ENCODE measurements at places on chromosomes 7 and 10.

DNA sequence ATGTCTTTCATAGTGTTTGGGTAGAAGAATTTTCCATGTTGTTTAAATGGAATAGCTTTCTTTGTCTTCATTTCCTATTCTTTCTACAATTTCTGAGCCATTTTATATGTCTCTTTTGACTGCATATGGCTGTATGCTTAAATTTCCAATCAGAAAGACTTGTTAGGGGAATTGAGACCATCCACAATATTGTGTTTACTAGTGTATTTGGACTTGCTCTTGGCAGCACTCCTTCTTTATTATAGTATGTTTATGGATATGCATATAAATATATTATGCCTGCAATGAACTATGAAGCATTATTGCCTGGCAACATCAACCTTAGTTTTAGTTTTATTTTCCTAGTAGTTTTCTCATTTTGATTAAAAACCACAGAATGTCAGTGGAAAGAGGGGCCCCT, 92.7 kb downstream of the NRG3 start:
- DNase-seq, result no peak

DNA sequence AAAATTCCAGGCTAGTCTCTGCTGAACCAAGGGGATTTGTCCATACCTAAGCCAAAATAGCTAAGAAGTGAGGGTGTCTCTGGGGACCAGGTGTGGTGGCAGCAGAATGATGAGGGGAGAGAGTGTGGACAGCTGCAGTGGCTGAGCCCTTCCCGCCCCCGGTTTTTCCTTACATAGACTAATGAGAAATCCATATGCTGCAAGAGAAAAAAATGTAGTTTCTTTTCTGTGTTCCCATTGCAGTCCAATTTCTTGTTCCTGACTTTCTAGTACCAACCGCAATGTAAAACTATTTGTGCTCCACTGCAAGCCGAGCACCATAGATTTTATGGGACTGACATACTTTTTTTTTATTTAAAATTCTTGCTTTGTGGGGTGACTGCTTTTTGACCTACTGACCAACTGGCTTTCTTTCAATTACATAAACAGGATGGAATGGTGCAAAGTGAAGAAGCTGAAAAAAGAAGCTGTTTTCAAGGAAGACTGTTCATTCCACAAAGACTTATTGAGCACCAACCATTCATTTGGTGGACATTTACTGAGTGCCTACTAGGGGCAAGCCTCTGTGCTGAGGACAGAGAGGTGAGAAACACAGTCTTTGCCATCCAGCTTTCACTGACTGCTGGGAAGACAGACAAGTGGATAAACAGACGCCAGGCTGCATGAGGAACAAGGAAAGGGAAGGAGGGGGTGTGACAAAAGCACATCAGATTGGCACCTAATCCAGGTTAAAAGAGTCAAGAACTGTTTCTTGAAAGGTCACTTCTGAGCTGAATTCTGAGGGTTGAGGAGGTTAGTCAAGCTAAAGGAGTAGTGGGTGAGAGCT, 9.8 kb downstream of the CEP41 start:
- no peak for DNase-seq

DNA sequence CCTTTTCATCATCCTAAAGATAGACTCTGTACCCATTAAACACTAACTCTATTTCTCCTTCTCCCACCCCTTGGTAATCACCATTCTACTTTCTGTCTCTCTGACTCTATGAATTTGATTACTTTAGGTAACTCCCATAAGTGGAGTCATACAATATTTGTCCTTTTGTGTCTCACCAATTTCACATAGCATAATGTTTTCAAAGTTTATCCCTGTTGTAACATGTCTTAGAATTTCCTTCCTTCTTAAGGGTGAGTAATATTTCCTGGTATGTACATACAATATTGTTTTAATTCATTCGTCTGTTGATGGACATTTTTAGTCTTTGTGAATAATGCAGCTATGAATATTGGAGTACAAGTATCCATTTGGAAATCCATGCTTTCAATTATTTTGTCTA, 50.9 kb upstream of the CDCA7L start:
- DNase-seq, result no peak

DNA sequence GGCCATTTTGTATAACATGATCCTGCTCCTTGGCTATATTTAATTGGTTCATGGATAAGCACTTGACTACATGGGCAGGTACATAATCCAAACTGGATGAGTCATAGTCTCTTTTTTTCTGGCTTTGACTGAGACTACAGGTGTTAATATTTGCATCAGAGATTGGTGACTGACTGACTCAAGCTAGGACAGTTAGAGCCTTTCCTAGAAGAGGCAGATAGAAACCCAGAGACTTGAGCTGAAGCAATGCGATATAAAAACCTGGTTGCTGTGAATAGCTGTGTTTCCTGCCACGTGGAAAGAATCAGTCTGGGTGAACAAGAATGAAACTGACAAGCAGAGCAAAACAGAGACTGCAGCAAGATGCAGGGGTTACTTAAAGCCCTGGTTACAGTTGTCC, 81.0 kb downstream of the SAMD9 start:
- no peak for DNase-seq

GRCh38 chr10:58590152-58590840, 77.6 kb downstream of the BICC1 start:
- DNase-seq, result no peak

DNA sequence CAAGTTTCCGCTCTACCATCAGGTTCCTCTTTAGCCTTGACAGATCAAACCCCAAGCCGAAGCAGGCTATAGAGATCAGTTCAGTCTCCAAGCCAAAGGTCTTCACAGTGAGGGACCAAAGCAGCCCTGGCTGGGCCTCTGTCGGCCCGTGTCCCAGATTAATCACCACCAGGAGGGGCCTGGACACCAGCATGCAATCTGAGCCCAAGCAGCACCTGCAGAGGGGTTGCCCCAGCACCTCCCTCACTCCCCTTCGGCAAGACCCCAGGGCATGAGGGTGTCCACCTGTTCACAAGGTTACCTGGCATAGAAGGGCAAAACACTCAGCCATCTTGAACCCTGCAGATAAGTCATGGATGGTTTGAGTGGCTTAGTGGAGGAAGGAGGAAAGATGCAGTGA, 36.0 kb downstream of the FBXW4 start:
- DNase-seq, result no peak

DNA sequence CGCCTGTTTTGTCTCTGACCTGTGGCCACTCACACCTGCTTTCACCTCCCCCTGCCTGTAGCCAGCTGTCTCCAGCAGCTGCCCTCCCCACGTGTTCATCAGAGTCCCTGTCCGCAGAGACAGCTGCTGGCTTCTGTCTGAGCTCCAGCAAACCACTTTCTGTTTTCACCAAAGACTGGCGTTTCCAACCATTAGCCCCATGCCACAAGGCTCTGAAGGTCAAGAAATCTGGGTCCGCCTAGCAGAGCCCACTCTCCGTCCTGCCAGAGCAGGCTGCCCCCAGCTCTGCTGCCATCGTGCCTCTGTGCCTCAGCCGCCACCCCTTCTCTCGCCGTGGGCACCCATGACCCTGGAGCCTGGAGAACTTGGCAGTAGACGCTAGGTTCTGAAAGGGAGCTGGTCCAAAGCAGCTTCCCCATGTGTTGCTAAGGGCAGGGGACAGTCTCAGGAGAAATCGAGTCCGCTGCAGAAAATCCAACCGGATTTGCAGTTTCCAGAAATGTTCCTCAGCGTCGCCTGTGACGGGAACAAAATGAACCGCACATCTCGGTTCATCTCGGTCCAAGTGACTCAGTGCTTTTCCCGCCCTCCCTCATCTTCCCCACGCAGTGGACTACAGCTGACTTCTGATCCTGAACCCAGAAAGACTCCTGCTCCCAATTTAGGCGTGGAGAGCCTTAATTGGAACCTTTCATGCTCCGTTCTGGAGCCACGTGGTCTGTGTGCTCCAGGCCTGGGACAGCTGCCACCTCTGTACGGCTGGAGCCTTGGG, 28.0 kb downstream of the TMEM120A start:
- no peak for DNase-seq

GRCh38 chr10:32139223-32140073, 83.2 kb upstream of the KIF5B start:
- peak; percentile 99 for DNase-seq

GRCh38 chr10:114328874-114329273, 75.4 kb downstream of the AFAP1L2 start:
- DNase-seq, result no peak

- peak; percentile 70 for DNase-seq
These were observed 808.5 kb downstream of the PHTF2 start for GRCh38 chr7:78607099-78607498.

DNA sequence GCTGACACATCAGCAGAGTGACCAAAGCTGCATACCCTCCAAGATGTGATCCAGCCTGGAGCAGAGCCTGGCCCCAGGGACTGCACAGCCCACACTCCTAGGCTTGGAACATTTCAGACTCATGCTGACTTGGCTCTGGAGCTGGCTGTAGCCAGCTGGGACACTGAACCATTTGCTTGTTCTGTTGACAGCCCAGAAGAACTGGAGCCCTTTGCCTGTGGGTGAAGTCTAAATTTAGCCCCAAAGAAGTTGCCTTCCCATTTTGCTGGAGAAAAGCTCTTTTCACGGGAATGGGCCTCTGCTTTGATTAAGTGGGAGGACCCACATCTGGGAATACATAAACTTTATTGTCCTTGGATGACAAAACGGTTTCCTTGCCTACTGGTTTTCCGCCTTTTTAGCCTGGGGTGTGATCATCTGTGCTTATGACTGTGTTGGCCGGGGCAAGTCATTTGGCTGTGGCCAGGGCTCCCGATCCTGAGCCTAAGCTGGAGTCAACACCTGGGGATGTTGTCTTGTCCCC, 186.2 kb upstream of the BMPER start:
- no peak for DNase-seq

DNA sequence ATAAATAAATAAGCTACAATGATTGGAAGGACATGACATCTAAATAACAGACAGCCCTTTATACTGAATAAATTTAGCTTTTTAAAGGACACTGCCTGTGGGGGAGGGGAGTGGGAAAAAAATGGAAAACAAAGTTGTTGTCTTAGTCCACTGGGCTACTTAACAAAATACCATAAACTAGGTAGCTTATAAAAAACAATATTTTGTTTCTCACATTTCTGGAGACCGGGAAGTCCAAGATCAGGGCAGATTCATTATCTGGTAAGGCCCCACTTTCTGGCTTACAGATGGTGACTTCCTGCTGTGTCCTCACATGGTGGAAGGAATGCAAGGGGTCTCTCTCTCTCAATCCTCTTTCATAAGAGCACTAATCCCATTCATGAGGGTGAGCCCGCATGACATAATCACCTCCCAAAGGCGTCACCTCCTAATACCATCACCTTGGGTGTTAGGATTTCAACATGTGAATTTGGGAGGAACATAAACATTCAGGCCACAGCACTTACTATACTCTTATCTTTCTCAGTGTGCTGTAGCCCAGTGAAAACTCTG, 43.0 kb downstream of the DNAJC12 start:
- peak; percentile 87 for DNase-seq

DNA sequence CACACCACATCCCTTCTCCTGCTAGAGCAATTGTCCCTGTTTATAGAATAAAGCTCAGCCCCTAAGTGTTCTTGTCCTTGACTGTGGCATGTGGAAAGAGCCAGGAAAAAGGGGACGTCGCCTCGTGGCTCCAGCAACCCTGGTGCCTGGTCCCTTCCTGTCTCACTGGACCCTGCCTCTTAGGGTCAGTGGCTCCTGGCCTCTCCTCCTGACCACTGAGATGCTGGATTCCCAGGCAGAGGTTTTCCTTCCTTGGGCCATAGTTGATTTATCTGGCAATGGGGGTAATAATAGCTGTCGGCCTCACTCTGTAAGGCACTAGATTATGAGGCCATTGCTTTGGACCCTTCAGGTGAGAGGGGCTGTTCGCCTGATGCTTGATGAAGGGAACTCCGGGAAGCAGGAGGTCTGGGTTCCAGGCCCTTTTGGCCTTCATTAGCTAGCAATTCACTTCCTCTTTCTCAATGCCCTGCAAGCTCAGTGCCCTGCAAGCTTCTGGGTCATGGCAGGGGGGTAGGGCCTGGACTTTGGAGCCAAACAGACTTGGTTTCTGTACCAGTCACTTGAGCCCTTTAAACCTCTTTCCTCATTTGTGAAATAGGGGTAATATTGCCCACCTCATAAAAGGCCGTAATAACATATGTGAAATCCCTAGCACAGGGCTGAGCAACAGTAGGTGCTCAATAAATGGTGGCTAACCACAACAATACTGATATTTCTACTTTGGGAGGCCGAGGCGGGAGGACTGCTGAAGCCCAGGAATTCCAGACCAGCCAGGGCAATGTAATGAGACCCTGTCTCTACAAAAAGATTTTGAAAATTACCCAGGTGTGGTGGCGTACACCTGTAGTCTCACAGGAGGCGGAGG, 1.1 kb downstream of the ASL start:
- no peak for DNase-seq

GRCh38 chr10:25933653-25934608, at the start of gene MYO3A:
Gene MYO3A, plus strand, starts transcription at chr10:25934229. Its CDS starts 17,882 bp downstream, at chr10:25952111.
- peak; percentile 83 for DNase-seq

DNA sequence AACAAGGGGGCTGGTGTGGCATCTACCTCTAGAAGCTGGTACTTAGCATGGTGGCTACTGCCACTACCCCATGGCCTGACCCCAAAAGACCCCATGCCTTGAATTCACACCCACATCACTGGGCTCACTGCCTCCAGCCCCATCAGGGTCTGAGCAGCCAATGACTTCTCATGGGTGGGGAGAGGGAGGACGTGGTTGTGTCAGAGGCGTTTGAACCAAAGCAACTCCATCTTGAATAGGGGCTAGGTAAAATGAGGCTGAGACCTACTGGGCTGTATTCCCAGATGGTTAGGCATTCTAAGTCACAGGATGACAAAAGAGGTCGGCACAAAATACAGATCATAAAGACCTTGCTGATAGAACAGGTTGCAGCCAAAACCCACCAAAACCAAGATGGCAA, 15.2 kb downstream of the KCP start:
- DNase-seq, result no peak

DNA sequence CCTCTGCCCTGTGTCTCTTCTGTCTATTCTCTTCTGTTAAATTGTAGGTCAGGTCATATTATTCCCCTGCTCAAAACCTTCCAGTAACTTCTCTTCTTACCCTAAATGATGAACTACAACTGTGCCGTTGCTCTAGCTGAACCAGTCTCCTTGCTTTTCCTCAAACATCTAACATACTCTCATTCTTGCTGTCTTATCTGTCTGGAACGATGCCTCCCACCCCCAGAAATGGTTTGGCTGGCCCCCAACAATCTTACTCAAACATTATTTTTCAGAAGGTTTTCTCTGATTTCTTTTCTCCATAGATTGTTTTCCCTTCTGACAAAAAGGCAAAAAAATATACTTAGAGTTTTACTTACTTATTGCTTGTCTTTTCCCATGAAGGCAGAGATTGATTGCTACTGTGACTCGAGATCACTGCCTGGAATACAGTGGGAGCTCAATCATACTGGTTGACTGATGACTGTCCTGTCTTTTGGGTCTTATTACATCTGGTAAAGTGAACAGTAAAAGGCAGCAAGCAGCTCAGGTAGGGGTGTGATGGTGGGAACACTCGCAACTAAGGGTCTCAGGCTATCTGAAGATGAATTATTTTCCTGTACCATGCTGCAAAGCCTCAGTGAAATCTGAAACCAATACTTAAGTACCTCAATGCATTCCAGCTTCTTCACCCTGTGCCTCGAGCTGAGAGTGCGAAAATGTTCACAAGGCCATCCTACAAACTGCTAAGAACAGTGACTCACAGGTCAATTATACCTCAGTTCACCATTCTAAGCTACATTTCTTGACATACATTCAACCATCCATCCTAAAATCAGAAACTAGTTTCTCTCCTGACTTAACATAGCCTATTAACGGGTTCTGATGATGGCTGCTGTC, 67.6 kb downstream of the DNMBP start:
- DNase-seq, result peak; percentile 40

GRCh38 chr7:29316926-29317325, 122.4 kb downstream of the CHN2 start:
- no peak for DNase-seq

All from mesendoderm (in vitro differentiated cells).